ENCODE measurements at places on chromosomes 7 and 10.

- DNase-seq = peak; percentile 23
Observed at GRCh38 chr7:5296611-5297226, 14.0 kb downstream of the SLC29A4 start.

- peak; percentile 80 for DNase-seq
Observed at GRCh38 chr7:101817471-101818286, at the start of gene CUX1. Gene CUX1, plus strand, starts transcription at chr7:101817626. Its CDS starts 14 bp downstream, at chr7:101817640.

DNA sequence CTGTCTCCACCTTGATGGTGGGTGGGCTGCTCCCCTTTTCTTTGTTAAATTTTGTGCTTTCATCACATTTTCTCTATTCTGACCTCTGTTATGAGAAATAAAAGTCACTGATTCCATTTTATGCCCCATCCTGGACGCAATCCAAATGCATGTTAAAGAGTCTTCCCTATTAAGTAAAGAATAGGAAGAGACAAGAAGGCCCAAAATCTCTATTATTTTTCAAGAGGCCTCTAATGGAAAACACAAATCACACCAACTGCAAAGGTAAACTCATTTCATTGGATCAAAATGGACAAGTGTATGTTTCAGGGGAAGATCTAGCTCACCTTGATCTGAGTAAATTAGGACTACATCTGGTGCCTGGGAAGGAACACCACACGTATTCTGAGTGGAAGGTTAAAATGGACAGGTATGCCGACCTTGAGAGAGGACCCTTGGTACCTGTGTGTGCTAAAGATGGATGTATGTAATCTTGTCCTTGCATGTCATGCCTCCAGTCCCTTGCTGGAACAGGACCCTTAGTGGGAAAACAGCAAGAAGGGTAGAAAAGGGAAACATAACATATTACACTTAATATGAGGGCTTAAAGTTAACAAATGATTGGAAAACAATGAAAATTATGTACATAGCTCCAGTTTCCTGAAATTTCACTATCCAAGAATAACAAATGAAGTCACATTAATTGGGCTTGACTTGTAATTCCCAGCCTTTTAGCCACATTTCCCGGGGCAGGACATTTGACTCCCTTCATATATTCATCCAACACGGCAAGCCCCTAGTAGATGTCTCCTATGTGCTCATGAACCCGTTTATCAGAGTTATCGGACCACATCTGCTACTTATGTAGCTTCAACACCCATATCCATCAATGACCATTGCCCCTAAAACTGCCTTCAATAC lies 7.6 kb downstream of the IFIT2 start:
- DNase-seq = no peak

DNA sequence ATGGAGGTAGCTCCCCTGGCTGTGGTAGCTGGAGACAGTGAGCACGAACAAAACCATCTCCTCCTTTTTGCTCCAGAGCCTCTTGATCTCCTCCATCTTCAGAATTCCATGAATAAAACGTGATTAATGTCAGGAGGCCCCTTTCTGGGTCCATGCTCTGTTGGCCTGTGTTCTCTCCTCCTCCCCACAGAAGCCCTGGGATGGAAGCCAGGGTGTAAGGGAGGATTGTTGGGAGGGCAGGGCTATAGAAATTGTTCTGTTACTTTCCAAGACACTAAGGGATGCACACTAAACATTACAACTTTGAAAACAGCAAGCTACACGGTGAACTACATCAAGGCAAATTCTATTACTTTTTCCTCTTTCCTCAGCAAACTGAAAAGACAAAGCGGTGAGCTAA lies 96.3 kb downstream of the RNF216 start:
- DNase-seq = no peak

DNA sequence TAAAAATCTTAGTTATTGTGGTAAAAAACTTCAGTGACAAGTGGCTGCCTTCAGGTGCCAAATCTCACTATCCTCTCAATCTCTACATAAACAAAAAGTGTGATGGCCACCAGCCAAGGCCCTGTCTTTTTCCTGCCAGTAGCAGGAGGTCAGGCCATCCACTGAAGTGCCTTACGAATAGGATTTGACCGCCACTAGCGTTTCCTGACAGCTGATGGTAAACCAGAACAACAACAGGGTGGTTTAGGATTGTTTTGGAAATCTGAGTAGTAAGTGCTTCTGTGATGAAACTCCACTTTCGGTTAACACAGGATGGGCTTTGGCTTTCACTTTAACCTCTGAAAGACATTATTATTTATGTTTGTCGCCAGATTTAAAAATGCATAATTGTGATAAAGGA lies 55.7 kb upstream of the OGDHL start:
- no peak for DNase-seq

DNA sequence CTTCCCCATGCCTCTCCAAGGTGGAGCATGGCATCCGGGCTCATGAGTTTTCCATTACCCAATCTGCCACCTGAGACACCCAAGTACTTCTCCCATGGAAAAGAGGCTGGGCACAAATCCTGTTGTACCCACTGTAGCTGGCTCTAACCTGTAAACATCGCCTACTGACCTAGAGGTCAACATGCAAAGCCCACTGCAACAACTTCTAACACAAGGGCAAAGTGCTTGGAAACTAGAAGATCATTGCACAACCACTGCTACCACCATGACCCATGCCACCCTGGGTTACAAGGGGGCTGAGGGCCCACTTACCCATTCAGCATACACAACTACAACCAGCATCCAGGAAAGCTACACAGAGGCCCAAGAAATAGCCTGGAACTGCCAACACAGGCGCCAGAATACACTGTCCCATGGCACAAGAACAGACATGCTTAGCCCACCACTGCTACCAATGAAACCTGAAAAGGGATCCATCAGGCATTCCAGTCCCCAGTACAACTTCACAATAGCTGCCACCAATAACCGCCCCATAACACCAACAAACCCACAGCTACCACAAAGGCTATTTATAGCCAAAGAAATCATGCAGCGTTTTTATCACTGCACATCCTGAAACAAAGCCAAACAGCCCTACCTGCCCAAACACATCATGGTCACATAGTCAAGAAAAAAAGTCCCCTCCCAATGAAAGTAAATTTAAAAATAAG lies 63.4 kb downstream of the RNF32 start:
- DNase-seq = no peak

GRCh38 chr7:80884511-80885195 lies 34.2 kb downstream of the SEMA3C start:
- DNase-seq = no peak

GRCh38 chr7:69204943-69205342 lies 393.3 kb upstream of the AUTS2 start:
- no peak for DNase-seq

DNA sequence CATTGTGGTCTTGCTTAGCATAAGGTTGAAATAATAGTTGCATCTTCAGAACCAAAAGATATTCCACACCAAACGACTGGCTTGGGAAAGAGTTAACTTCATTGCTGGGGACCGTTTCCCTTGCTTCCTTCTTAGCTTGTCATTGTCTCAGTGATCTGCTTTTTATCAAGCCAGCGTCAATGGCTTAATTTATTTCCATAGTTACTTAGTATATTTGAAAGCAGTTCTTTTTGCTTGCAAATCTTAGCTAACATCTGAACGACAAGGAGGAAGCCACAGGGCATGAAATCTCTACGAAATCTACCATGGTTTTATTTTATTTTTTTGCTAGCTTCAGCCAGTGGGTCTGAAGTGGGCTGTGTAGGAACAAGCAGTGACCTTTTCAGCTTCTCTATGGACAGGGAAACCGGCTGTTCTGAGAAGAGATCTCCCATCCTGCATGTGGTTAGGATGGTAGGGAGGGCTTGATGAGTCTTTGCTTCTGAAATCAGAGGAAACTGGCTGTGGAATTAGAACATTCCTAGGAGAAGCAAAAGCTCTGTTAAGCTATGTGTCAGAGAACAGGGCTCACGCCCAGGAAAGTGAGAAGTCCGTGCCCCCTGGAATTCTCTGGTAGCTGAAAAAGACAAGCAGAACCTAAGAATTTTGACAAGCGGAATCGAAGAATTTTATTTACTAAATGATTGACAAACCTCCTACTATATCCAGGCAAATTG lies 8.0 kb downstream of the SLC18A2 start:
- no peak for DNase-seq

GRCh38 chr10:132768346-132769248 lies 17.4 kb downstream of the NKX6-2 start:
- no peak for DNase-seq

GRCh38 chr7:83204715-83205114 lies 42.0 kb upstream of the PCLO start:
- DNase-seq = no peak

DNA sequence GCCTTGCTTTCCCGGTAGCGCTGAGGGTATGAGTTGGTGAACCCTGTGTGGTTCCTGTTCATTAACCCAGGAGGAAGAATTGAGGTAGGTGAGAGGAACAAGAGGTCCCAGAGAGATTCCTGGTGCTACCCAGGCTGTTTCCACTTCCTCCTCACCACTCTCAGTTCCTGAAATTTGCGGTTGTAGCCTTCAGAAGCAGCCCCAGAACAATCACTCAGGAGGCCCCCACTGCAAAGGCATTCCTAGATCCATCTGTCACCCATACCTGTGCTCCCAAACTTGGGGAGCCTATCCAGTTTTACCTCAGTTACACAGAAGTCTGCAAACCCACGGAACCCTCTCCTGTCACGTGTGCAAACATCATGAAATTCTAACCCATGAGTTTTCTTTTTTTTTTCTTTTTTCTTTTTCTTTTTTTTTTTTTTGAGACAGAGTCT lies 9.0 kb upstream of the PIP4K2A start:
- peak; percentile 18 for DNase-seq

GRCh38 chr10:78405736-78406135 lies 372.1 kb downstream of the RPS24 start:
- no peak for DNase-seq

DNA sequence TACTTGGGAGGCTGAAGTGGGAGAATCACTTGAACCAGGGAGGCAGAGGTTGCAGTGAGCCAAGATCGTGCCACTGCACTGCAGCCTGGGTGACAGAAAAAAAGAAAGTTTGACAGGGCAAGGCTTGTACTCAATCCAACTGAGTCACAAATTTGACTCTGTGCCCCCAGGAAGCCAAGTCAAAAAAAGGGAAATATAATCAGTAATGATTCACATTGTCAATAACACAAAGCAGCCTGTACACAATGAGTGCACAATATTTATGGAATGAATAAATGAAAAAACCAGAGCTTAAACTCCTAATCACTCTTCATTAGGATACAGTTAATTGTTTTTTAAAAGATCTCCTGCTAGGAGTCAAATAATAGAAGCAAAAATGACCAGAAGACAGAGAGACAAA lies 6.4 kb downstream of the NAPEPLD start:
- no peak for DNase-seq

DNA sequence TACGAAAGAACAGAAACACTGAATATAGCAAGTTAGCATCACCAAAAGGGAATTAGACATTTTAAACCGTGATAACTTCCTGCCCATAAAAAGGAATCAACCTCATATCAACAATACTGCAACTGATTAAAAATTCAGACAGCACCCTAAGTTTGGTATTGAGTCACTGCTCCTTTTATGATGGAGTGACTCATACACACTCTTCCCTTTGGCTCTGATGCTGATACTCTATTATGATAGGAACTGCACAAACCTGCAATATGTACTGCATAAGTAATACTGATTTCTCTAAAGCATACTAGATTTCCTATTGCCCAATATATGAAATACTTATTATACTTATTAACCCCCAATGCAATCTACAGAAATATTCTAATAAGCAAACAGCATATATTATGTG lies 118.7 kb downstream of the PARD3 start:
- DNase-seq = no peak

DNA sequence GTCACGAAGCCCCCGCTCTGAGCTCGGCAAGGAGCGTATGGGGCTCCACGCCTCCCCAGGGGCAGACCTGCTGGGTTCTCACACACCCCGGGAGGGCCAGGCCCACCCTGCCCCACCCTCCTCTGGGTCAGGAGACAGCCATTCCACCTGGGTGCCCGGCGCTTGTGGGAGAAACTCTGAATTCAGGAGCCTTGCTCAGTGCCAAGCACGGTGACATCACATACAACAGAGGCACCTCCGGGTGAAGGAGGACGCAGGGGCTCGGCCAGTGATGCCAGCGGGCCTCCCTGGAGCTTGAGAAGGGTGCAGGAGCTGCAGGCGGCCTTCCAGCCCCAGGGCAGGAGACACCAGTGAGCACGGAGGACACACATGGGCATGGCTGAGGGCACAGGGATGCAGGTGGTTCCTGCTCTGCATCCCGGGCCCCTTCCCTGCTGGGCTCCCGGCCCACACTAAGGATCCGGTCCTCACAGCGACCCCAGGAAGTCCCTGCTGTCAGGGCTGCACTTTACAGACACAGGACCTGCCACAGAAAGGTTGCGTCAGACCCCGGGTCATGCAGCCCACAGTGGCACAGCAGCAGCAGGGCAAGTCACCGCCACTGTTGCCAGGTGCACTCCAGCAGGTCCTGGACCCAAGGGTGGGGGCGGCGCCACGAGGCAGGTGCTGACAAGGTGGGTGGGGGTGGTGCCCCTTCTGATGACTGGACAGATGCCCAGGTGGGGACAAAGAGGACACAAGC lies 108.0 kb downstream of the MAD1L1 start:
- no peak for DNase-seq

GRCh38 chr10:22148961-22149360 lies 68.9 kb downstream of the EBLN1 start:
- DNase-seq = no peak

- DNase-seq = no peak
Observed at GRCh38 chr10:117896517-117896916, 150.2 kb downstream of the RAB11FIP2 start.

- DNase-seq = no peak
Observed at GRCh38 chr7:138542183-138542582, 82.1 kb downstream of the TRIM24 start.

GRCh38 chr10:47283101-47283630 lies 16.8 kb upstream of the GDF10 start:
- no peak for DNase-seq

DNA sequence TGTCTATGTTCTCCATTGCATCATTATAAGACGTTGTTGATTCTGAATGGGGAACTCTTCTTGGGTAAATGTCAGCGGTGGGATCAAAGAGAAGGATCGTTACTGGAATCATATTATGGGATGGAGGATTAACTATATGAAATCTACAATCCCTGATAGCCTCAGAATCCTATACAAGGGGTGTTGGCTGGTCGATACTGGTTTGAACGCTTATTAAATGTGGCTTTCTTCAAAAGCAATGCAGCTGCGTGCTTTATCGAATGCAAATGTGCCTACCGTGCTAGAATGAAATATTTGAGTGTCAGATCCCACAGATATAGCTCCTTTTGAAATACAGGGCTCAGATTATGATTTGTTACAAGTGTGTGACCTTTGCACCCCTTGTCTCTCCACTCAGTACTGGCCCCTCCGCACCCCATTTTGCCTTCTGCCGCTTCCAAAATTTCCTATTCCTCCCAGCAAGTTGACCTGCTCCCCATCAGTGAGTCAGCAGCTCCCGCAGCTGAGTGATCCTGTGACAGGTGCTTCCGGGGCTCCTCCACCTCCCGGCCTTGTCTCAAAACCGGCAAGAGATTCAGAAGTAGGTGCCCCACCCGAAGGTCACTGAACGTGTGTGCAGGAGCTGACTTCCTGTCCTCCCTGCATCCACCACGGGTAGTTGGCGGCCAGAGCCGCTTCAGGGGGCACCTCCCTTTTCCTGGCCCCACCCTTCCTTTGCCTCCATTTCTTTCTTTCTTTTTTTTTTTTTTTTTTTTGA lies 76.6 kb downstream of the PTPRE start:
- no peak for DNase-seq
